ENCODE measurements at places on chromosomes 3 and 15. TPM values are rescaled to one million over a fixed set of nuclear protein-coding genes. Genes with fewer than 3 reads are reported as not detected.

- H3K36me3 ChIP-seq = peaks cover 6% of the 10 kb centered on the region
- no peaks in the 10 kb centered on the region for H3K27me3 ChIP-seq
- H3K4me3 ChIP-seq = peak overlapping the region; percentile 71
Observed at GRCh38 chr3:161221806-161222600, 892 bp downstream of the NMD3 start.

GRCh38 chr3:184345317-184346144, 8.1 kb downstream of the FAM131A start:
- H3K27ac ChIP-seq = no peak overlapping the region
- H3K27me3 ChIP-seq = no peaks in the 10 kb centered on the region
- H3K4me1 ChIP-seq = peaks cover 18% of the 10 kb centered on the region
- H3K4me3 ChIP-seq = no peak overlapping the region
- H3K36me3 ChIP-seq = peaks cover 24% of the 10 kb centered on the region
- DNase-seq = peak; percentile 50

DNA sequence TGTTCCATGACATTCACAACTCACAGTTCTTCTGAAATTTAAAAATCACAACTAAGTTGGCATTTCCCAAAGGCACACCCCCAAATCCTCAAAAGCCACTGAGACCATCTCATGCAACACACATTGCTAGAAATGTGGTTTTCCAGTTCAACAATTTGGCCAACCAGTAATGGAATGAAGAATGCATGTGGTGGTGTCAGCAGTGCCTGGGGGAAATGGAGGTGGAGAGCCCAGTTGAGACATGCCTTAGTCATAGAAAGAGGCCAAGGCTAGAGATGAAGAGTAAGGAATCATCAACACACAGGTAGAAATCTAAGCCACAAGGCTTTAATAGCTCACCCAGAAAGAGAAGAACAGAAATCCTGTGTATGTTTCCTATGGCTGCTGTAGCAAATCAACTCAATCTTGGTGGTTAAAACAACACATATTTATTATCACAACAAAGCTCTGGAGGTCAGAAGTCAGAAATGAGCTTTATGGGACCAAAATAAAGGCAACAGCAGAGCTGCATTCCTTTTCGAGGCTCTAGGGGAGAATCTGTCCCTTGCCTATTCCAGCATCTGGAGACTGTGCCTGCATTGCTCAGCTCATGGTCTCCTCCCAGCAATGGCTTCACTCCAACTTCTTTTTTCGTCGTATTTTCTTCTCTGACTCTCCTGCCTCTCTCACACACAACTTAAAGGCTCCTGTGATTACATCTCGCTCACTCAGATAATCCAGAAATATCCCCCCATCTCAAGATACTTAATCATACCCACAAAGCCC, 54.0 kb downstream of the SNTN start:
- no peak for DNase-seq
- H3K4me3 ChIP-seq = no peak overlapping the region
- no peaks in the 10 kb centered on the region for H3K36me3 ChIP-seq
- no peaks in the 10 kb centered on the region for H3K4me1 ChIP-seq
- H3K27ac ChIP-seq = no peak overlapping the region

CD200R1 gene
- total RNA-seq = under 0.01 TPM

NR1I2 gene
- total RNA-seq = not detected

GRCh38 chr15:48553559-48553958, 92.0 kb downstream of the FBN1 start:
- no peak overlapping the region for H3K4me3 ChIP-seq
- no peaks in the 10 kb centered on the region for H3K27me3 ChIP-seq
- peak overlapping the region; percentile 90 for H3K27ac ChIP-seq

DNA sequence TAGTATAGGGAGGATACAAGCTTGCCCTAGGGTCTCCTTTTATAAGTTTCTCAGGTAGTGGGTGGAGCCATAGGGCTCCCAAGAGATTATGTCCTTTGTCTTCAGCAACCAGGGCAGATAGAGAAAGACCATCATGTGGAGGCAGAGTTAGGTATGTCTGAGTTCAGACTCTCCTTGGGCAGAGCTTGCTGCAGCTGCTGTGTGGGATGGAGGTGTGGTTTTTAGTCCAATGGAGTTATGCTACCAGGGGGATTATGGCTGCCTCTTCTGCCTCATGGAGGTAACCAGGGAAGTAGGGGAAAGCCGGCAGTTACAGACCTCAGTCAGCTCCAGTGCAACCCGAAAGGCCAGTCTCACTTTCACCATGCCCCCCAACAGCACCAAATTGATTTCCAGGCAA, 220.5 kb downstream of the NECTIN3 start:
- H3K27ac ChIP-seq = no peak overlapping the region
- no peak overlapping the region for H3K4me3 ChIP-seq
- no peaks in the 10 kb centered on the region for H3K4me1 ChIP-seq
- H3K27me3 ChIP-seq = no peaks in the 10 kb centered on the region
- H3K36me3 ChIP-seq = no peaks in the 10 kb centered on the region

- no peaks in the 10 kb centered on the region for H3K4me1 ChIP-seq
- peak; percentile 84 for DNase-seq
- H3K27ac ChIP-seq = peak overlapping the region; percentile 29
- H3K27me3 ChIP-seq = no peaks in the 10 kb centered on the region
- H3K36me3 ChIP-seq = no peaks in the 10 kb centered on the region
- no peak overlapping the region for H3K4me3 ChIP-seq
Observed at GRCh38 chr3:20648294-20648693, 462.3 kb upstream of the SGO1 start.

GRCh38 chr3:50326182-50326541, 1.9 kb downstream of the TUSC2 start:
- H3K4me3 ChIP-seq = no peak overlapping the region
- DNase-seq = no peak
- no peaks in the 10 kb centered on the region for H3K27me3 ChIP-seq
- H3K27ac ChIP-seq = no peak overlapping the region

PCBP4 gene
- total RNA-seq = 70.8 TPM

All from IMR-90 (cell line).